ENCODE measurements at places on chromosomes 6 and 20. TPM values are rescaled to one million over a fixed set of nuclear protein-coding genes. Genes with fewer than 3 reads are reported as not detected.
A peak's percentile ranks its signal among the peaks of the same experiment; 100 is the strongest.

- DNase-seq = no peak
Measured at GRCh38 chr6:2754911-2755310, 4.2 kb upstream of the MYLK4 start.

DNA sequence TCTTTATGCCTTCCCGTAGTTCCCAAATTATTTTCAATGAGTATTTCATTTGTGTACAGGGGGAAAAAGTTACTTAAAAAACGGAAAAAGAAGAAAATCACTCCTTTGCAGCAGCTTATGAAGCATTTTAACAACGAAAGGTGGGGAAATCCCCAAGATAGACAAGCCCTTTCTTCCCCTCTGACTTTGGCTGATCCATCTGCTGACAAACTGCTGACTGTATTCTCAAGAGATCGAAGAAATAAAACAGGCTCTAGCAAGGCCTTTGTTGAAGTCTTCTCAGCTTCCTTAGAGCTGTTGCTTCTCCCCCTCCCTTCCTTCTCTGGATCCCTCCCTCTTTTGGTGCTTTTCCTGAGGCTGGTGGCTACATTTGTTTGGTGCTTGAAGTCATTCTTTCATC lies 325.2 kb downstream of the NRN1 start:
- DNase-seq = no peak

GRCh38 chr6:80439721-80440470 lies 333.4 kb downstream of the BCKDHB start:
- DNase-seq = no peak

GRCh38 chr6:169093066-169093723 lies 160.5 kb downstream of the THBS2 start:
- DNase-seq = no peak

DNA sequence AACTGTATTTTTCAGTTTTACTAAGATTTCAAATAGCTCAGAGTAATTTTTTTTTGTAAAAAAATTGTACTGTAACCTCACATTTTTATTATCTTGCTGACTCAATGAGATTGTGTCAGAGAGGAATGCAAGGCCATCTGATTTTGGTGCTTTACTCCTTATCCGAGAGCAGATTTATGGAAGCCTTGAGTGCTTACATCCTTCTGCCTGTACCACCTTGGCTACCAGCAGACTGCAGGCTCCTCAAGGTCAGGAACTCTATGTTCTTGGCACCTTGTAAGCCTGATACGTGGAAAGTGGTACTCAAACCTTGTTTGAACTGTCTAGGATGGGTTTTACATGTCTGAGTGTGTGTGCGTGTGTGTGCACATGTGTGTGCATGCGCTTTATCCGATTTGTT lies 80.1 kb upstream of the MLIP start:
- no peak for DNase-seq

DNA sequence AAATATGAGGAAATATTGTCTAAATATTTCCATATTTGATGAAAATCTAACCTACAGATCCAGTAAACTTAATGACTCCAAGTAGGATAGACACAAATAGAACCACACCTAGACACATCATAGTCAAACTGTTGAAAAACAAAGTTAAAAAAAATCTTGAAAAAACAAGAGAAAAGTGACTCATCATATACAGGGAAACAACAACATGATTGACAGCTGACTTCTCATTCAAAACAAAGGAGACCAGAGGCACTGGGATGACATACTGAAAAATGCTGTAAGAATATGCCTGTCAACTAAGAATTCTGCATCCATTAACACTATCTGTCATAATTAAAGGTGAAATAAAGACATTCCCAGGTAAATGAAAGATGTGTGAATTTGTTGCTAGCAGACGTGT lies 38.8 kb downstream of the BMP2 start:
- DNase-seq = no peak

GRCh38 chr6:104928141-104928540 lies 28.8 kb upstream of the LIN28B start:
- no peak for DNase-seq

- no peak for DNase-seq
Measured at GRCh38 chr20:5737966-5738365, 12.2 kb upstream of the SHLD1 start.

GRCh38 chr6:108336971-108337370 lies 42.1 kb downstream of the AFG1L start:
- no peak for DNase-seq

- peak; percentile 74 for DNase-seq
Measured at GRCh38 chr20:23889775-23890187, 10.2 kb upstream of the CST5 start.

The GSTA1 gene
- total RNA-seq = not detected

Data from ureter (tissue), 1 donor.